ENCODE measurements at places on chromosomes 4 and X.

DNA sequence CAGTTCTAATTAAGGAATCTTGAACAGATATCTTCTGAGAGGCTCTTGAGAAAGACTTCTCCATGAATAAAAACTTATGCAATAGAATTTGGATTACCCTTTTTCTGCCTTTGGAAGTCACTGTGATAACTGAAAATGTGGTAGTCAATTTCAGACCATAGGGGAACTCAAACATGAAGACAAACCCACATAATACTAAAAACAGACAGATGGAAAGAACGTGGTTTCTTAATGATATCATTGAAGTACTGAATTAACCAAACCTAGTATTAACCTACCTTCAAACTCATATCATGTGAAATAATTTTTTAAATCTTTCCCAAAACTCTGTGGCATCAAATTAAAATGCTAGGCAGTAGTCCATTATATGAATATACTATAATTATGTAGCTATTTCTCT lies 153.5 kb downstream of the CAMK2D start:
- DNase-seq, result no peak

GRCh38 chr4:64584981-64585557 lies 175.8 kb upstream of the TECRL start:
- peak; percentile 41 for DNase-seq

- DNase-seq, result peak; percentile 89
Observed at GRCh38 chr4:105350859-105351490, 122.9 kb downstream of the PPA2 start.

- DNase-seq, result no peak
Observed at GRCh38 chrX:27229721-27230120, 233.4 kb downstream of the PPP4R3C start.

GRCh38 chrX:9383655-9384054 lies 81.2 kb upstream of the TBL1X start:
- no peak for DNase-seq

- DNase-seq, result peak; percentile 20
Observed at GRCh38 chrX:101977106-101977505, 45.3 kb upstream of the ZMAT1 start.

GRCh38 chr4:78692822-78693170 lies 83.4 kb upstream of the BMP2K start:
- no peak for DNase-seq

DNA sequence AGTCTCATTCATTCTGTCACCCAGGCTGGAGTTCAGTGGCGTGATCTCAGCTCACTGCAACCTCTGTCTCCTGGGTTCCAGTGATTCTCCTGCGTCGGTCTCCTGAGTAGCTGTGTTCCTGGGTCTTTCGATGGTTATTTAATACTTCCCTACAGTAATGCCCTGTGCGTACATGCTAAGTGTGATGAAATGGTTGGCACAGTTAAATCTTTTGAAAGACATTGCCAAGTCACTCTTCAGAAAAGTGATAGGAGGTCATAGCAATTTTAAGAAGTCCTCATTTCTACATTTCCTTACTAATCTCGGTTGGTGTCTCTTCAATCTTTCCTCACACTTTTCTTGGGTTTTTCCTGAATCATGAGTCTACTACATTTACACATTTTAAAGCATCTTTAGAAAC lies 14.4 kb downstream of the HTT-AS start:
- no peak for DNase-seq

DNA sequence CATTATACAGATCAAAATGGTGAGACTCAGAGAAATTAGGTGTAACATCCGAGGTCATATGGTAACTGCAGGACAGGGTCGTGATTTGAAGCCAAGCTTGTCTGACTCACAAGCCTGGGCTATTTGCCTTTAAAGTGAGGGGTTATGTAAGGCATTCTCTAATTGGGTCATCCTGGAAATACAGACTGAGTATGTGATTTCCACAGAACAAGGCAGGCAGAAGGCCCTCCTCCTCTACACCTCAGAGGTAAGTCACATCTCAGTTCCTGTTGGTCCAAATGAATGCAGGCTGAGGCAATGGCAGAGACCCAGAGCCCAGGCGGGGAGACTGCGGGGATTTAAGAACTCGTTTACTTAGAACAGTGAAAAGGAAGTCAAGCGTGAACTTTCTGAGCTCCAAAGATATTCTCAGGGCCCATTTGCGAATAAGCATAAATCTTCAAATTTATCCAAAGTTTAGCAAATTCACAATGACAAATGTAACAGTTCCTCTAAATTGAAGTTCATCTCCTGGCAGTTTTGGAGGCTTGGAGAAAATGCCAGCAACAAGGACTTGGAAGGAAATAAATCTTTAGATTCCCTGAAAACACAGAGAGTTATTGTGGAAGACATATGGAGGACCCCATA lies 153.3 kb downstream of the LDB2 start:
- DNase-seq, result peak; percentile 78

DNA sequence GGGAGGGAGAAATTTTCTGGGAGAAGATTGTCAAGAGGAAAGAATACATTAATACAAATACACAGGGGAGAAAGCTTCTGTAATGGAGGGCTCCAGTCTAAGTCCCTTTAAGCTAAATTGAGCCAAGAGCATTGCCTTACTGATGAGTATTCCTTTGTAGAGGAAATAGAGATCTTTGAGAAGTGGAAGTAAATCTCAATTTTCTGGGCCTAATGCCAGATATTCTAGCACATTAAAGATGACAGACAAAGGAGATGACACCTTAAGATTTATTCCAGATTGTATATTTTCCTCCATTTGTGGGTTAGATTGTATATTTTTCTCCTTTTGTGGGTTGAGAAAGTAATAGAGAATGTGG lies 28.5 kb upstream of the SMAD1 start:
- peak; percentile 19 for DNase-seq

- no peak for DNase-seq
Observed at GRCh38 chrX:48824066-48824465, 2.2 kb upstream of the ERAS start.

DNA sequence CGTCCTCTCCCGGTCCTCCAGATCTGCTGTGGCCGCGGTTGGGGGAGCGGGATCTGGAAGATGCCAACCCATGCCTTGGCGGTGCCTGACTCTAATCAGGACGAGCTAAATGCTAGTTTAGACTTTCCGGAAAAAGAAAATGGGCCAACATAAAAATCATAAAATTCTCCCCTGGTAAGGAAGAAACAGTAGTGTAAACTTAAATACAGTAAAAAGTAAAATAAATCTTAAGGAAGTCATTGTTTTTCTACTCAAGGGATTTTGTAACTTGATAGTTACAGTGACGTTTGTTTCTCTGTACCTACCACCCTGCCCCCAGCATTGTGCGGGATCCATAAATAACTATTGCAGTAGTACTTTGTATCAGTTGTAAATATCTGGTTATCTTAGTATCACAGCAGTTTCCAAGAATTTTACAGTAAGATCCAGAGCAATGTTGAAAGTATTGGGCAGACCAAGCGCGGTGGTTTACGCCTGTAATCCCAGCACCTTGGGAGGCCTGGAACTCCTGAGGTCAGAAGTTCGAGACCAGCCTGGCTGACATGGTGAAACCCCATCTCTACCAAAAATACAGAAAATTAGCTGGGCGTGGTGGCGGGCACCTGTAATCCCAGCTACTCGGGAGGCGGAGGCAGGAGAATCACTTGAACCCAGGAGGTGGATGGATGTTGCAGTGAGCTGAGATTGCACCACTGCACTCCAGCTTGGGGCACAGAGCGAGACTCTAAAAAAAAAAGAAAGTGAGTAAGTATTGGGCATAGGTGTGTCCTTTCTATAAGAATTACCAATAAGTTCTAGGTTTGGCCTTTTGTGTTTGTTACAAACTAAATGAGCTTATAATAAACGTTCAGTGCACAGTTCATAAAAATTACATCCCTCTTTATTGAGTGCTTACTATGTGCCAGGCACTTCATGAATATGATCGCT lies 1.0 kb upstream of the PLA2G12A start:
- no peak for DNase-seq

DNA sequence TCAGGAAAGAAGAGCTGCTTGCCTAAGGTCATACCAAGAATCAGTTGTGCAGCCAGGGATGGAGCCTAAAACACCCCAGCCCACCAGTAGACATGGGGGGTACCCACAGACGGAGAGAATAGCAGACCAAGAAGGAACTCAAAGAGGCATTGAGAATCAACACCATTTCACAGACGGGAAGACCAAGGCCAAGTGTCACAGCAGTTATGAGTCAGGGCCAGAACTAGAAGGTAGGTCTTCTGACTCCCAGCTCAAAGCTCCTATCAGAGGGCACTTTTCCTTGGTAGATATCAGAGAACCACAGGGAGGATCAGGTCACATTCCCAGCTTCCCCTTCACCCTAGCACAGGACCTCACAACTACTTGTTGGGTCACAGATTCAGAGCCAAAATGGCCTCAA lies 14.5 kb downstream of the OTUD5 start:
- DNase-seq, result no peak

DNA sequence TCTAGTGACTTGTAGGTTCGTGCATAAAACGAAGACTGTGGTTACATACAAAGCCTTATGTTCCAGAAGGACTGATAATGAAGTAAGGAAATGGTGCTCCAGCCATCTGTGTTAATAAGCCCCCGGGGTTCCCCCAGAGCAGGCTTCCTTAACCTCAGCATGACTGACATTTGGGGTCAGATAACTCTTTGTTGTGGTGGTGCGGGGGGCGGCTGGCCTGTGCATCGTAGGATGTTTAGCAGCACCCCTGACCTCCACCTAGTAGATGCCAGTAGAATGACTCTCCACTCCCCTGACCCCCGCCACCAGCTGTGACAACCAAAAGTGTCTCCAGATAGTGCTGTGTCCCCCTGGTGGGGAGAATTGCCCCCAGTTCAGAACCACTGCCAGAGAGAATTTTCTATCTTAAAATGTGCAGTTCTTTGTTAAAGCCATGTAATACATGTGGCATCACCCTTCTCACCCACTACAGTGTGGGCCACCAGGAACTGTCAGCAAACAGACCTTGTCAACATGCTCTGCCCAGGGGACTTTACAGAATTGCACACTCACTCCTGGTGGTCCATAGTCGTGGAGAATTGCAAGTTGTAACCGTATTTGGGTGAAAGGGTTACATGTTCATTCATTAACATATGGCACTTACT lies 7.5 kb downstream of the SH3KBP1 start:
- no peak for DNase-seq

DNA sequence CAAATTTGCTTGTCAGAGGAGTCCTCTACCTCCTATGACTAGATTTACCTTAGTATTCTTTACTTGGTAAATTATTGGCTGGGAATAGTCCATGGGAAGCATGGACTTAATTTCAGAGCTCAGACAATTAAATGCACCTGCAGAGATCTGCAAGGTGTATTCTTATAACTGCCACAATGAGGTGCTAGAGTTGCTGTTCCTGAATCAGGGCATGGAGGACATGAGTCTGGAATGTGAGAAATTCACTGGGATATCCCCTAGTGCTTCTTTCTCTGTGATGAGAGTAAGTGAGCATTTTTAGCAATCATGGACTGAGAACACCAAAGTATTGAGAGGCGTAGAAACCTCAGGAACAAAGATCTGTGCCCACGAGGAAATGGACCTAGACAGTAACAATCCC lies 32.9 kb upstream of the GRID2 start:
- peak; percentile 7 for DNase-seq

DNA sequence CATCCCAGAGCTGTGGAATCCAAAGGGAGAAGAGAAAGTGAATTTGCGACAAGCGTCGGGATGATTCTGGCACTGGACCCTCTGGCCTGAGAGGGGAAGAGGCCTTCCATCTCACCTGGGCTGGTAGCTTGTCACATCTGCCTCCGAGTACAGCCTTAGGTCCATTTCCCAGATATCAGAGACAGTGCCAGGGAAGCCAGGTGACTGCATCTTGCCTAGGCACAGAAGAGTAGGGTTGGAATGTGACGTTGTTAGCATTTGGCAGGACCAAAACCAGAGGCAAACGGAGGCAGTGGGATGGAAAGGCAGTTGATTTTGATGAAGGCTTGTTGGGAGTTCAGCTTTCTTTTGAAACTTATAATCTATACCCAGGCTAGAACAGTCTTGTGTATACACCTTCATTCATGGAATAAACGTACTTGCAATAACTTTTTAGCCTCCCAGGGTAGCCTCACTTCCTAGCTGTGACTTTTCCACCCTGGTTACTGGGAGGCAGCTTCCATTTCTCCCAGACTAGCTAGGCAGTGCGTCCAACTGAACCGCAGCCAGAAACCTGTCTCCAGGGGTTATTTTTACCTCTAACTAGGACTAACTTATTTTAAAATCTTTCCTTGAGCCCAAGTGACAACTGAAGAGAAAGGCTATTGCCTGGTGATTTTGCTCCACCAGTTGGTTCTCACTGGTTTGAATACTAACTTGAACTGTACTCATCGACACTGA lies 5.9 kb downstream of the SOD3 start:
- no peak for DNase-seq

DNA sequence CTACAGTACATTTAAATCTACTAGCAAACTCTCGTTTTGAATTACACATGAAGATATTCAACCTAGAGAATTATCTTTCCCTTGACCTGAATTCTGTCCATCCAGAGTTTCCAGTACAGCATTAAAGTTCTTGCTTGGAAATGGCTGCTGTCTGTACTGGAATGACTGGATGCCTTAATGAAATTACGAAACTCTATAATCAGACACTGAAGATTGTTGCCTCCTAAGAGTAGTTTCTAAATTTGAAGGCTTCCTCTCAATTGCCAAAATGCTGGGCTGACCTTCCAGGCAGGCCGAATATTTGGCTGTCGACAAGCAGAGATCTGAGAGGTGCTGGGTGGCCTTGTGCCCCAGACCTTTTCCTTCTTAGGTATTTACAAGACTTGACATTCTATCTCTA lies 215.1 kb upstream of the GPC4 start:
- DNase-seq, result peak; percentile 38

DNA sequence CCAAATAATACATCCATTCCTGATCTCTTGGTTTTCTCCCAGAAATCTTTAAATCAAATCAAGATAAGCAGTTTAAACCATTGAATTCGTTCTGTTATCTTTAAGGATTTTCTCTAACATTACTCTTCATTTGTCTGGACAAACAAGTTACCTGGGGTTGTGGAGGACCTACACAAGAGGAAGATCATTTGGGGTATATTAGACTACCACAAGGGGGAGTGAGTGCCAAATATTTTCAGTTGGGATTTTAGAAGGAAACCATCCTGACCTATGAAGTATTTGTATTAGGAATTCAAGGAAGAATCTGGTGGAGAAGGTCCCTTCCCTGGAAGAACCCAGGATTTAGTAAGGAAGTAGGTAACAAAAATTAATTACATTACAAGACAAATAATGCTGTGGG lies 12.0 kb upstream of the DCHS2 start:
- peak; percentile 16 for DNase-seq
